SK-N-SH treated with all-trans-retinoic acid at 6 μM for 48 hours (cell line): ENCODE measurements at places on chromosomes 1 and 21.
A peak's percentile ranks its signal among the peaks of the same experiment; 100 is the strongest.

DNA sequence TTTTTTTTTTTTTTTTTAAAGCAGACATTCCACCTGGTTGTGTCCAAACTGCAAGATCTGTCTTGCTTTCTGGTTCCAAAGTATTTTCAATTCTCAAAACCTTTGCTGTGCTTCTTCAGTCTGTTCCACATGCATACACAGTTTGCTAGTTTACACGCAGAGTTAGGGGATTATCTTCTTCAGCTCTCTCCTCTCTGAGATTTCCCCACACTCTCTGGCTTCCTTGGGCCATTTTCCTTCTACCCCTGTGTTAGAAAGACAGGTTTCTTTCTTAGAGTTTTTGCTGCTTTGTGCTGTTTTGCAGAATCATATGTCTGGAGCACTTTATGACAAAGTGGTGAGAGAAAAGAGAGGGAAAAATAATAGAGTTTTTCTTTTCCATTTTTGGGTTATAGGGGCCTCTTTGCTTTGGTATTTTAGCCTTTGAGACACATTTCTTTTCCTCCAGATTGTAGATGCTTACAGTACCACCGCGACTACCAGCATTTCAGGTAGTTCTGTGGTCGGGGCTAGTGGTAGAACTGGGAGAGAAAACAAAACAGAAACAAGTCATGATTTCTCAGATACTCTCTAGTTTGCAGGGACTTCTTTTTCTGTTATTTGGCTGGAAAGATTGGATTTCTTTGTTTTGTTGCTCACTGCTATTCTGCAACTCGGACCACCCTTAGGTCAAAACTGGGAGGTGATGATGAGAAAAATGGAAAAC is 66.3 kb downstream of the RABGAP1L start:
- no peak for ATAC-seq

GRCh38 chr21:27839512-27840115 is 872.7 kb upstream of the ADAMTS5 start:
- ATAC-seq: no peak

GRCh38 chr1:70915258-70916033 is 132.2 kb downstream of the PTGER3 start:
- ATAC-seq: no peak

- ATAC-seq: no peak
These were observed 979.2 kb downstream of the MRPL39 start for GRCh38 chr21:24628046-24628445.

GRCh38 chr1:201019321-201019977 is 4.1 kb downstream of the KIF21B start:
- ATAC-seq: no peak

- no peak for ATAC-seq
These were observed 13.5 kb upstream of the SYNJ1 start for GRCh38 chr21:32741336-32741735.

GRCh38 chr1:83022206-83022605 is 976.7 kb downstream of the TTLL7 start:
- no peak for ATAC-seq

DNA sequence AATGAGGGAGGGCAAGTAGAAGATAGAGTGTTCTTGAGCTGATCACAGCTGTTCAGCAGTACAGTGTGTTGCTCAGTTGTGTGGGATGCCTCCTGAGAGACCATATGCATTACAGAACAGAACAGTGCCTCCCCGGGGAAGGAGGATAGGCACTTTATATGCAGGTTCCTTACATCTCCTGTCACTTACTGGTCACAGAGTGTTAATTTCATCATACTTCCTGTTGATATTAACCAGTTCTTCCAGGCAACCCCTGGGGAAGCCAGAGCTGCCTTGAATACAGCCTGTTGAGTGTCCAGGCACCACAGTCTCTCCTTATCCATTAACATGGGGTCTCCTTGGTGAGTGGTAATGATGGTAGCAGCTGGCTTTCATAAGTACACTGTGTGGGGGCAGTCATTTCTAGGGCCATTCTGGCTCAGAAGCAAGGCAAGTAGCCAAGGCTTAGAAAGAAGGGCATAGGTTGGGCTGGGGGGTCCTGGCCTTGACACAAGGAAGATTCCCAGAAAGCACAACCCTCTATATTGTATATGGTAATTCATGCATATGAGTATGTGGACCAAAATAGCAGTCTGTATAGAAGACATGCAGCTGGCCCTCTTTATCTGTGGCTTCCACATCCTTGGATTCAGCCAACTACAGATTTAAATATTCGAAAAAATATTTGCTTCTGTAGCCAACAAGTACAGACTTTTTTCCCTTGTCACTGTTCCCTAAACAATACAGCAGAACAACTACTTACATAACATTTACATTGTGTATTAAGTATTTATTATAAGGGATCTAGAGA is 142.4 kb downstream of the ZP4 start:
- ATAC-seq: no peak

DNA sequence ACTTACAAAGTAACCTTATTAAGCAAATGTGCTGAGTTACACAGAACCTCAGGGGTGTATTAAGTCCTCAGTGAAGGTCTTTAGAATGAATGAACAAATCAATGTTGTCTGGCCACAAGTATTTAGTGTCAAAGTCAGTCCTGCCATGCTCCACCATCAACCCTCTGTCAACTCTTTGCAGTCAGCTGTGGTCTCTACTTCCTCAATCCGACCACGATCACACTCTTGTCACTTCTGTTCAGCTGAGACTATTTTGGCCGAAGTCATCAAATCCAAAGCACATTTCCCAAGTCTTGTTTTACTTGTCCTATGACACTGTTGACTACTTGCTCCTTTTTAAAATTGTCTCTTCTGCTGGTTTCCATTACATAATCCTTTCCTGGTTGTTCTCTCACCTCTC is 173.5 kb downstream of the ST6GALNAC5 start:
- no peak for ATAC-seq

DNA sequence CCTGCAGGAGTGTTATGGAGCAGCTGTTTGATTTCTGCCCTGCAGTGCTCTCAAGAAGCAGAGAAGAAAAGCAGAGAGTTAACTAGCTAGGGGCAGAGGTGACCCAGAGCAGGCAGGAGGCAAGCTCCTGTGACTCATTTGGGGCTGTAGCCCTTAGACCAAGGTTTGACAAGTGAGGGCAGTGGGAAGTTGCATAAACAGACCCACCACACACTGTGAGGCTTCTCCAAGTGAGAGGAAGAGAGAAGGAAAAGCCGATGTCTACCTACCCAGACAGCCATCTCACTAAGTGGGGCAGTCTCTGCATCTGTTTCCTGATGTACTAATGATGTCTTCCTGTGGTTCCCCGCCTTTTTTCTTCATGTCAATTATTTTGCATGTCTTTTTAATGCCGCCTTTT is 159.9 kb upstream of the NR5A2 start:
- ATAC-seq: peak; percentile 25; the same call in 1 of the 3 replicates

DNA sequence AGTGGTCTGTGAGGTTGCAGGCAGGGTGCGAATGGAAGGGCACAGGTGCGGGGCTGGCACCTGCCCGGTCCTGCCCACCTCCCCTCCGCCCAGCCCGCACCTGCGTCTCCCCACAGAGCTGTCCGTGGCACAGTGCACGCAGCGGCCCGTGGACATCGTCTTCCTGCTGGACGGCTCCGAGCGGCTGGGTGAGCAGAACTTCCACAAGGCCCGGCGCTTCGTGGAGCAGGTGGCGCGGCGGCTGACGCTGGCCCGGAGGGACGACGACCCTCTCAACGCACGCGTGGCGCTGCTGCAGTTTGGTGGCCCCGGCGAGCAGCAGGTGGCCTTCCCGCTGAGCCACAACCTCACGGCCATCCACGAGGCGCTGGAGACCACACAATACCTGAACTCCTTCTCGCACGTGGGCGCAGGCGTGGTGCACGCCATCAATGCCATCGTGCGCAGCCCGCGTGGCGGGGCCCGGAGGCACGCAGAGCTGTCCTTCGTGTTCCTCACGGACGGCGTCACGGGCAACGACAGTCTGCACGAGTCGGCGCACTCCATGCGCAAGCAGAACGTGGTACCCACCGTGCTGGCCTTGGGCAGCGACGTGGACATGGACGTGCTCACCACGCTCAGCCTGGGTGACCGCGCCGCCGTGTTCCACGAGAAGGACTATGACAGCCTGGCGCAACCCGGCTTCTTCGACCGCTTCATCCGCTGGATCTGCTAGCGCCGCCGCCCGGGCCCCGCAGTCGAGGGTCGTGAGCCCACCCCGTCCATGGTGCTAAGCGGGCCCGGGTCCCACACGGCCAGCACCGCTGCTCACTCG is 23.3 kb downstream of the FTCD start:
- ATAC-seq: no peak

- ATAC-seq: peak; percentile 14
These were observed at the start of gene TNFSF4 for GRCh38 chr1:173206816-173207568. TSS of gene TNFSF4 (minus strand) at chr1:173207331. CDS start at chr1:173207176, 155 bp downstream.

DNA sequence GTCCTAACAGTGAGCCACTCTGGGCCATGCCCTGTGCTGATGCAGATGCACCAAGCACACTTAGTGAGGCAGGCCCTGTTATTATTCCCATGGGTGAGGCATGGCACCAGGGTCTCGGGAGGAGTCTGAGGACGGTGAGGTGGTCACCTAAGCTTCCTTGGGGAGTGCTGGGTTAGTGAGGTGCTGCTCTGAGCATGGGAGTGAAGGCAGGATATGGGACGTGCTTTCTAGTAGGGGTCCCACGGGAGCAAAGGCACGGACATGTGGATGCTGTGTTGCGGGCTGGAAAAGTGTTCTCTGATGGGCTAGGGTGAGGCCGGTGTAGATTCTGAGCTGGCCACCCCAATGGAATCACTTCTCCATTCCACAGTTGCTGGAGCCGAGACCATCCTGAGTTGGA is 77.5 kb upstream of the CSF3R start:
- ATAC-seq: no peak

DNA sequence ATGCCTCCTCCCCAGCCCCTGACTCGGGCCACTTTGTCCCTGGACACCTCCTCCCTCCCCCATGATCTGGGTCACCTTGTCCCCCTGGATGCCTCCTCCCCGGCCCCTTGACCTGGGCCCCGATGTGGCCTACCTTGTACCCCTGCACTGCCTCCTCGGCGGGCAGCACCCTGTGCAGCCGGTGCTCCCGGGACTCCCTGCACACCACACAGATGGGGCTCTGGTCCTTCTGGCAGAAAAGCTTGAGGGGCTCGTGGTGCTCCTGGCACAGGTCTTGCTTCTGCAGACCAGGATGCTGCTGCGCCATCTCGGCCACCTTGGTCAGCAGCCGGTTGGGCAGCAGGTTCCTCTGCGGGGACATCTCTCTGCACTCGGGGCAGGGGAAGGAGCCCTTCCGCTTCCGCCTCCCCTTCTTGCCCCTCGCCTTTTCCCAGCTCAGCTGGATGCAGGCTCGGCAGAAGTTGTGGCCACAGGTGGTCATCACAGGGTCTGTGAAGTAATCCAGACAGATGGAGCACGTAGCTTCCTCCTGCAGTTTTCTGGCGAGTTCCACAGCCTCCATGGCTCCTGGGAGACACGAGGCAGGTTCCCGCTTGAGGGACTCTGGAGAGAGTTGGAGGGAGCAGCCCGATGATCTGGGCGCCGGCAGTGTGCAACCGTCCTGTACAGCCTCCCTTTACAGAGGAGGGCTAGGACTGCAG is 2.0 kb downstream of the TRIM17 start:
- ATAC-seq: no peak

DNA sequence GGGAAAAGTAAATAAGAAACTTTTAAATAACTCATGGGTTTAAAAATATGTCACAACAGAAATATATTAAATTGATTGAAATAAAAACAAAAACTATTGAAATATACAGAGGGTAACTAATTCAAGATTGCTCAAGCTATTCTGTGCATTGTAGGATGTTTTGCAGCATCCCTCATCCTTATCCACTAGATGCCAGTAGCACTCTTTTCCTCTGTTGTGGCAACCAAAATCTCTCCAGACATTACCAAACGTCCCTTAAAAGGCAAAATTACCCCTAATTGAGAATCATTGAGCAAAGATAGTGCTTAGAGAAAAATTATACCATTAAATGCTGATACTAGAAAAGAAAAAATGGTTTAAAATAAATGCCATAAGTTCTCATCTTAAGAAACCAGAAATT is 682.6 kb downstream of the RWDD3 start:
- ATAC-seq: no peak

GRCh38 chr1:29267321-29268070 is 31.2 kb downstream of the PTPRU start:
- no peak for ATAC-seq

GRCh38 chr1:37481289-37482003 is 7.1 kb downstream of the ZC3H12A start:
- ATAC-seq: no peak

GRCh38 chr1:181089017-181089675 is 646 bp downstream of the IER5 start:
- ATAC-seq: no peak

DNA sequence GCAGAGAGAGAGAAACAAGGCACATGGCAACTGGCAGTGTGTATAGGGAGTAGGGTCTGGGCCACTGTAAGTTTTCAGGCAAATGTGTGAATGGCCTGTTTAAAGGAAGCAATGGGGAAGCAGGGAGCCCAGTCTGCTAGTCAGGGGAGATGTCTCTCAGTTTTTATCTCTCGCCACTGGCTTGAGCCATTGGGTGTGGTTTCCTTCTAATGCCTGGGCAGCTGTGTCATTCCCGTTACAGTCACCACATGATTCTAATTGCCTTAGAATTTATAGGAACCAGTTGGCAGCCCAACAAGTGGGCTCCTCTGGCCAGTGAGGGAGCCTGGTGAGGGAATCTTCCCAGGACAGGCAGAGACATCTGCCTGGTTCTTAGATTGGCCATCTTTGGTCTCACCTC is 182.4 kb downstream of the DISC1 start:
- peak; percentile 60 for ATAC-seq

GRCh38 chr1:46184920-46185658 is 8.8 kb upstream of the P3R3URF start:
- ATAC-seq: no peak

DNA sequence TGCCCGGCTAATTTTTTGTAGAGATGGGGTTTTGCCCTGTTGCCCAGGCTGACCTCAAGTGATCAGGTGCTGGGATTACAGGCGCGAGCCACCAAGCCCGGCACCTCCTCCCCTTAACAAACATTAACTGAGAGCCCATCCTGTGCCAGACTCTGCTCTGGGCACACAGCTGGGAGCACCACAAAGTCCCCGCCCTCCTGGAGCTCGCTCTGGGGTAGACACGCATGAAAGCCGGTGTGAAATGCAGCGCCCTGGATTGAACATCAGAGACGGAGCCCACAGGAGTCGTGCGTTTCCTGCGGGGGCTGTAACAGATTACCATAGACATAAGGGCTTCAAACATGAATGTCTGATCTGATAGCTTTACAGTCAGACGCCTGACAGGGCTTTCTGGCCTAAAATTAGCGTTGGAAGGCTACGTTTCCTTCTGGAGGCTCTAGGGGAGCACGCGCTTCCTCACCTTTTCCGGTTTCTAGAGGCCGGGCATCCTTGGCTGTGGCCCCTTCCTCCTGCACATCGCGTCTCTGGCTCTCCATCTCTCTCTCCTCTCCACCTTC is 14.3 kb downstream of the SLC27A3 start:
- no peak for ATAC-seq

- ATAC-seq: no peak
These were observed 141.0 kb downstream of the PBX1 start for GRCh38 chr1:164699815-164700491.

DNA sequence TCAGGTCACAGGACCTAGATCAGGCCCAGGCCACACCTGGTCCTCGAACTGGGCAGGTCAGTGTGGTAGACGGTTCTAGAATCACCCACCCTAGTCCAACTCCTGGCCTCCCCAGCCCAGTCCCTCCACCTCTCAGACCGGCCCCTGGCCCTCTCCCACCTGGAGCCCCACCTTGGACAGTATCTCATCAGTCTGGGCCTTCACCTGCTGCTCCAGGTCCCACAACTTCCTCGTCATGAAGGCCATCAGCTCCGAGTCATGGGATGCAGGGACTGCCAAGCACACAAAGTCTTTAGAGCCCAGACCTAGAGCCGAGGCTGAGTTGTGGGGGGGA is 8.7 kb downstream of the UBXN11 start:
- ATAC-seq: no peak

GRCh38 chr1:197321811-197322210 is 53.8 kb downstream of the CRB1 start:
- no peak; the same call in 2 of the 3 replicates for ATAC-seq
